ENCODE measurements at places on chromosomes 6 and 20.

GRCh38 chr20:23298155-23298554, 52.4 kb upstream of the NXT1 start:
- DNase-seq: no peak

GRCh38 chr6:79670789-79671188, 39.7 kb downstream of the SH3BGRL2 start:
- no peak for DNase-seq

GRCh38 chr20:61567204-61567603, 315.1 kb downstream of the CDH4 start:
- DNase-seq: no peak

GRCh38 chr20:63740627-63741353, 1.2 kb downstream of the SLC2A4RG start:
- DNase-seq: no peak

DNA sequence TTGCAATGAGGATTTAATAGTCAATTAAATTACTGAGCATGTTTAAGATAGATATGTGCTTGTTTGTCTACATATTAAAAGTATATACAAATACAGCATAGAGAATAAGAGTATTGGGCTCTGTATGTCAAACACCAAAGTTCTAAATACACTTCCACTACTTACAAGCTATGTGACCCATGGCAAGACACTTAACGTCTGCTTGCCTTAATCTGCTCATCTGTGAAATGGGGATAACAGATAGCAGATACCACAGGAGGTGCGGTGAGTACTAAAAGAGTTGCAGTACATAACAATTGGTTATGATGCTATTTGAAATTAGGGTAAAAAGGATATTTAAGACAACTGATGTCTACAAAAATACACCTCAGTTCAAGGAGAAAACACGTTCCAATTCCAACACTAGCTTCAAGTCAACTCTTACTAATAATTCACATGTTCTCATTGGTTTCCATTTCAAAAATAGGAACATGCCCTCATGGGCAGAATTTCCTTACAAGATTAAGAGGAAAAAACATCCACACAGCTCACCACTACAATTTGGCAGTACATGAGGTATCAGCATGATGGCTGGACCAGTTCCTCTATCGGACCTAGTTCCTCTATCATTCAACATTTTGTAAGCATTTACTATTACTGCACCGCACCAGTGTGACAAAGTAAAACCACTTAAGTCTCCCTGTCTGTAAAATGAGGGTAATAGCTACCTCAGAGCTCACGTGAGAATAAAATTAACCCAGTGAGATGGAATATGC, 101.1 kb downstream of the SMLR1 start:
- DNase-seq: no peak

DNA sequence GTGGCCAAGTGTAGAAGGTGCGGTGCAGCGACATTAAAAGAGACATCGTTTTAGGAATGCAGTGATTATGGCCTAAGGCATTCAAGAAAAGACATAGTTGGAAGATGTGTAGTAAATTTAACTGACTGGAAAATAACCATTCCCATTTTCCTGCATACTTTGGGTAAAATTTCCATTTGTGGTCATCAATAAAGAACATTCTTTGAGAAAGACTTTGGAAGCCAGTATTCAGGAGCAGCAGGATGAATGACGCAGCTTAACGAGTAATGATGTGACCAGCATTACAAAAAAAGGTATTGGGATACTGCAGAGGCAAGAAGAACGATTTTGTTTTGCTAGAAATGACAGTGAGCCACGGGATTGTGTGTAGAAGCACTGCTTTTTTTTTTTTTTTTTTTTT, 7.0 kb upstream of the RWDD1 start:
- no peak for DNase-seq

DNA sequence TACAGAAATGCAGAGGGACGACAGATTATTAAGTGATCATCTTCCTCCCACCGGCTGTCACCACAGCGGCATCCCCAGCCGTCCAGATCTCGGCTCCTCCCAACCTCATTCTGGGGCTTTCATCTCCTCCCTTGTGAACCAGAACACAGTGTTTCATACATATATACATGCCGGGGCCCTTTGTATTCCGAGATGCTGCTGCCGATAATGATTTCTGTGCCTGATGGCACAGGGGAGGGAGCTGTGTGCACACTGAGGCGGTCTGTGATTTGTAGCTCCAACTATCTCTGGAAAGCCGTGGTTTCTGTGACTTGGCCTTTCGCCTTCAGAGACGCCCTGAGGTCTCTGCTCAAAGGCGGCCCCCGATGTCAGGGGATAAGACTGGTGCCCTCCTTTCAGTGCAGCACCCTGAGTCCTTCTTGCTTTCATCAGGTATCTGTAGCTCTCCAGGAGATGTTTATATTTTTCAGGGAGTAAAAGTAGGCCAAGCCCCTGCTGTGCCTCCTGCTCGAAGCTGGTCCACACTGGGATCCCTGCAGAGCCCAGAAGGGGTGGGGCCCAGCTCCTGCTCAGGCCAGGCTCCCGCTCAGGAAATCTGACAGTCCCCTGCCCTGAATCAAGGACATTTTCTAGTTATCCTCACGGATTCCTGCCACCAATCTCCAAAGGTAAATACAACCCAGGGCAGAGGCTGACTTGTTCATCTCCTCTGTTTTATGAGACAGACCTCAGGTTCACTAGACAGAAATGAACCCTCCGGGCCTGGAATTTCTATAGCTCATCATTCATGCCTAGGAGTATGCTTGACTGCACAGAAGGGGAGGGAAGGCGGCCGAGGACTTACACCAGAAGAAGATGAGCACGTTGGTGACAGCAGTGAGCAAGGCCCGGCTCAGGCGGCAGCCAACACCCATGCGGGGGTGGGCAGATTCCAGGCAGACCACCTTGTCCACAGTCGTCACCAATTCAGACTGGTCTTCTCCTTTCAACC, 11.2 kb downstream of the LEMD2 start:
- no peak for DNase-seq

- no peak for DNase-seq
Measured at GRCh38 chr20:43988867-43989266, 74.2 kb downstream of the TOX2 start.

DNA sequence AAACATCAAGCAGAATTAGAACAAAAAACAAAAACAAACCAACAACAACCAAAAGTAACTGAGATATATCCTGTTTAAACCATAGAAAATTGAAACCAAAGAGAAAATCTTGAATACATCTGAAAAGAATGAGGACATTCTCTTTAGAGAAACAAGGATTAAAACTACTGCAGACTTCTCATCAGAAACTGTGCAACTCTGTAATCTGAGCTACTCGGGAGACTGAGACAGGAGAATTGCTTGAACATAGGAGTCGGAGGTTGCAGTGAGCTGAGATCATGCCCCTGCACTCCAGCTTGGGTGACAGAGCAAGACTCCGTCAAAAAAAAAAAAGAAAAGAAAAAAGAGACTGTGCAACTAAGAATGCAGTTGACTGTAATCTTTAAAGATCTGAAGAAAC, 153.4 kb downstream of the SYNDIG1 start:
- no peak for DNase-seq

DNA sequence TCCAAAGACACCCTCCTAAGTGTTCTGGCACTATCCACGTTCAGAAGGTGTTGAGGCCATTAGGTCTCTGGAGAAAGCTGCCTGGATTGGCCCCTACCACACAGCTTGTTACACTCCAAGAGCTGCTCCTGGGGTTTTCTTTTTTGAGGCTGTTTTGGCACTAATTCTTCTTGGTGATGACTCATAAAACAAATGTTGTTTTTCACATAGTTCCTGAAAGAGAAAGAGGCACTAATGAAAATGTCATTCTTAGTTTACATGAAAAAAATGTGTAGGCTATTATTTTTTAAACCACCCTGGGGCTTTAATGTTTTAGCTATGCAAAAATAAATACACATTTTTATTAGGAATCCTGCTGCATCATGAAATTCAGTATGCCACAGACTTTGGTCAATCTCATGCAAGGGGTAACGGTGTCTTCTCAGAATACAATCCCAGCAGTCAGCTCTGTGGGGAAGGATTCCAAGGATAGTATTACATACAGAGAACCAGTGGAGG, 38.1 kb downstream of the TBPL1 start:
- no peak for DNase-seq

- no peak for DNase-seq
Measured at GRCh38 chr20:62793757-62794006, 2.6 kb upstream of the MRGBP start.

GRCh38 chr6:42165016-42165415, 8.1 kb upstream of the GUCA1A start:
- no peak for DNase-seq

DNA sequence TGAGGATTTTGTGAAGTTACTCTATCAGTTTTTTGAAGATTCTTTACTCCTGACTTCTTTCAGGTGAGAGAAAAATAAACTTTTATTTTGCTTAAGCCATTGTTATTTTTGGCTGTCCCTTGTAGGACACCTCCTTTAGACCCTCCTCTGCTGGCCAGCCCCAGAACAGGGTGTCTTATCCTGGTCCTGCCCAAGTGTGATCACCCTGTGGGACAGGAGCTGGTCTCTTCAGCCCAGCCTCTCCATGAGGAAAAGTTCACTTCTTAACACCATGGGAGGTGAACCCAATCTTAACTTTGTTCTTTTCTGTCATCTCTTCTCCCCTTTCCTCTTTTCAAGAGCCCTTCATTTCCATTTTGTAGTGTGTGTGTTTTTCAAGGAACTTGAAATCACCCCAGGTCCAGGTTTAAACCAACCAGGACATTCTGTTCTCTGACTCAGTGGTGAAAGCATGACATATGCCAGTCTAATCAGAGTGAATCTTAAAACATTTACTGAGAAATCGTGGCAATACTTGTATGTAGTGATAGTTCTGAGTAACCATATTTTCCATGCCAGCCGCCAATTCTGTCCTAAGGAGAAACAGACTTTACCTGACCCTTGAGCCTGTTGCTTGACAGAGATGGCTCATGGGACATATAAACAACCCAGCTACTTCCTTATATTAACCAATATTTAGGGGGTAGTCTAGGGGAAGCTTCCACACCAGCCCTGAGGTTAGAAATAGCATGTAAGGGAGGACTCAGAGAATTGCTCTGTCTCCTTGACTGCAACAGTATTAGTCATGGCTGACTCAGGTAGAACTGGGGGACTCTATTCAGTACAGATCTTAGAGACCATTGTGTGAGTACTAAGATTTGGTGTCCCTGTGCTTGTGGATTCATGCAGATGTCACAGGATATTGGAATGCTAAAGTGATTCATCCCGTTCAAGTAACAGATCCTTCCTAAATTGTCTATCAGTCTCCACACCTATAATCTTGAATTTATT, 48.8 kb downstream of the FLRT3 start:
- DNase-seq: no peak

- no peak for DNase-seq
Measured at GRCh38 chr6:91094341-91094740, 507.5 kb upstream of the MAP3K7 start.

GRCh38 chr6:42527204-42527603, 36.6 kb upstream of the UBR2 start:
- DNase-seq: no peak

DNA sequence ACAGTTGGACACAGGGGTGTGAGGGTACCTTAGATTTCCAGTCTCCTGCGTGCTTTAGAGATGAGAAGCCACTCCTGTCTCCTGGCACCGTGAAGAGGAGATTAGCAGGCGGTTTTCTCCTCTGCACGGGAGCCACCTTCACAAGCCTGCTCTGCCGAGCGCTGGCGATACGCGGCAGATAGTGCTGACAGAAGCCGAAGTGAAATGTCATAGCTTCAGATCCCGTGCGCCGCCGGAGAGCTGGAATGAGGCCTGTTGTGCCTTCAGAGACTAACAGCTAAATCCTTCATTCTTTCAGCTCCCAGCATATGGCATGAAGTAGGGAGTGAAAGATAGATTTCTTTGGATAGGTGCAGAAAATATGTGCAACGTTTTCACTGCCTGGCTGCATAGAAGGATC, 371.0 kb downstream of the TAF4 start:
- DNase-seq: no peak
